Testis (tissue), 5 donors: ENCODE measurements at places on chromosomes 5 and 9.

DNA sequence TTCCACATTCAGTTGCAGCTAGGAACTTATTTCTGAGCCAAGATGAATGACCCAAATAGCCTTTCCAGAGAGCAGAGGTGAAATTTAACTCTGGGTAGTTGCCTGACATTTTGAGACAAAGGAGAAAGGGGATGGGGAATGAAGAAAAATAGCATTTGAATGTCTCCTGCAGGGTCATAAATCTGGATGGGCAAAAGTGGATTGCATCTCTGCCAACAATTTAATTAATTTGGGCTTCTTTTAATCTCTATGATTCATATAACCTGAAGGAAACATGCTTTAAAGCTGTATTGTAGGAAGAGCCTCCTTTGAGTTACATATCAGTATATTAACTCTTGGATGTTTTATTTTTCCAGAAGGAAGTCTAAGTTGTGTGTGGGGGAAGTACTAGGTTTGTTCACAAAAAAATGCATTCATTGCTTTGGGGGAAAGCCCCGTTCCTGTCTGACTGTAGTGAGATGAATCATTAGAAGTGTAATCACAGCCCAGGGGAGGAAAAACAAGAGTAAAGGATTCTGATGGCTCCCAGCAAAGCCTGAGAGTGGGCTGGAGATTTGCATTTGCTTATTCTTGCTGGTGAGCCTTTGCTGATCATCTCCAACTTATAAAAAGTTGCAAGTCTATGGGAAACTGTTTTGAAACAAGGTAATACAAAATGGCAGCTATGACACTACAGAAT, 133.0 kb upstream of the IQGAP2 start:
- H3K4me3 ChIP-seq: no peak overlapping the region
- H3K36me3 ChIP-seq: no peaks in the 10 kb centered on the region
- no peaks in the 10 kb centered on the region for H3K27me3 ChIP-seq
- no peak for DNase-seq
- no peak overlapping the region for H3K27ac ChIP-seq
- H3K4me1 ChIP-seq: no peaks in the 10 kb centered on the region

GRCh38 chr5:179379321-179379890, 34.1 kb upstream of the ADAMTS2 start:
- no peak overlapping the region for H3K4me3 ChIP-seq
- no peaks in the 10 kb centered on the region for H3K27me3 ChIP-seq
- peaks cover 4% of the 10 kb centered on the region for H3K4me1 ChIP-seq
- H3K36me3 ChIP-seq: no peaks in the 10 kb centered on the region
- DNase-seq: no peak

DNA sequence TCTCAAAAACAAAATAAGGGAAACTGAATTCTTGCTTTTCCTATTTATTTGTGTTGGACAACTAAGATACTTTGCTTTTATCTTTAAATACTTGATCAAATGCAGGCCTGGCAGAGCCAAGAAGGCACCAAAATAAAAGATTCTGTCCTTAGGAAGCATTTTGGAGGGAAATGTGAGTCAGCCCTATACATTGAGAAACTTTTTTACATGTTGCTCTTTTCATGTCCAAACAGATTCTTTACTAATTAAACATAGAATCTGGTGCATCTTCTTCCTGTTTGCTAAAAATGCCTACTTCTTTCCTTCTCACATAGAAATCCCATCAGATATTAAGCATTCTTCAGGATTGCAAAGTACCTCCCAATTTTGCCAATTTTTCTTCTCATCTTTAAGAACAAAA, 1160.4 kb downstream of the EFNA5 start:
- H3K36me3 ChIP-seq: no peaks in the 10 kb centered on the region
- DNase-seq: no peak
- no peak overlapping the region for H3K27ac ChIP-seq
- H3K4me1 ChIP-seq: no peaks in the 10 kb centered on the region
- no peak overlapping the region for H3K4me3 ChIP-seq
- H3K27me3 ChIP-seq: no peaks in the 10 kb centered on the region

DNA sequence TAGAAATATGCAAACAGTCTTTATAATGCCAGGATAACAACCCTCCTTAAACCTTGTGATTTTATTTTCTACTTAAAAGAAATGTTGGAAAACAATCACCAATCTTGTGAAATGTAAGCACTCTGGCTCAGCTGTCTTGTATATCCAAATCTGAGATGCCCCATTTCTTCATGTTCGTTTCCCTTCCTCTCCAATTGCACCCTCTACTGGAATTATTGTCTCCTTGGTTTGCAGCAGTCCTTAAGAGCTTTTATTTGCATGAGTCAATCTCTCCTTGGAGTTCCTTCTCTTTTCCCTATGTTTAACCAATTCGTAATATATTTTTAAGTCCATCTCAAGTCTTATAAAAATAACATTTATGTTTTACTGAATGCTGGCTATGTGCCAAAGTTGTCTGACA, 362.0 kb upstream of the CDH10 start:
- no peaks in the 10 kb centered on the region for H3K4me1 ChIP-seq
- no peak for DNase-seq
- H3K4me3 ChIP-seq: no peak overlapping the region
- no peaks in the 10 kb centered on the region for H3K36me3 ChIP-seq

GRCh38 chr5:76389513-76390154, 13.5 kb upstream of the IQGAP2 start:
- no peak for DNase-seq
- no peak overlapping the region for H3K27ac ChIP-seq
- H3K4me3 ChIP-seq: no peak overlapping the region
- no peaks in the 10 kb centered on the region for H3K27me3 ChIP-seq
- no peaks in the 10 kb centered on the region for H3K4me1 ChIP-seq

- no peaks in the 10 kb centered on the region for H3K4me1 ChIP-seq
- no peaks in the 10 kb centered on the region for H3K27me3 ChIP-seq
- H3K4me3 ChIP-seq: no peak overlapping the region
- no peak for DNase-seq
These were observed 25.1 kb downstream of the GDNF start for GRCh38 chr5:37814699-37815098.

DNA sequence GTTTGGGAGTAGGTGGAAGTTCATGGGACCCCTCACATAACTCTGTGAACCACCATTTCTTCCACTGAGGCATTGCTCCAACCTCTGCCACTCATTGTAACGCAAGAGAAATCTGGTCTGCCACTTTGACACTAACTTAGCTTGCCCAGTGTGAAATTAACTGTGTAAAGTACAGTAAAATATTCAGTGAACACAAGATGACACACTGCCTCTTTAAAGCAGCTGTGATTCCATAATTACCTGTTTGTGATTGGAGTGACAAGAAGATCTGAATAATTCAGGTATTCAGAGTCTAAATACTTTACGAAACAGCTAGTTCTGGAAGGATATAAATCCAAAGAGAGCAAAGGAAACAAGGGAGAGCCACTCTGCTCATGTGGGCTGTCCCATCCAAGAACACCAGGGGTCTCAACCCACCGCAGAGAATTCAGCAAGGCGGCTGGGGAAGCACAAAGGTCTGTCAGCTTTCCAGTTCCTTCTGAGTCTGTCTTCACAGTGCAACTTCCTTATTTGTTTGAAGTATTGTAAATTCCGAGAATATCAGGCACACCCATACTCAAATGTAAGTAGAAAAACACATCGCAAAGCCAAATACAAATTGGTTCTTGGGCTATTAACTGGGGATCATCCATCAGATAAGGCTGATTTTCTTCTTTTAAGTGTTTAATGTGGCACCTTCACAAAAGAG, 86.9 kb downstream of the GNAQ start:
- DNase-seq: no peak
- H3K4me3 ChIP-seq: no peak overlapping the region
- H3K4me1 ChIP-seq: peaks cover 27% of the 10 kb centered on the region
- H3K27ac ChIP-seq: peak overlapping the region; percentile 28
- H3K27me3 ChIP-seq: no peaks in the 10 kb centered on the region

DNA sequence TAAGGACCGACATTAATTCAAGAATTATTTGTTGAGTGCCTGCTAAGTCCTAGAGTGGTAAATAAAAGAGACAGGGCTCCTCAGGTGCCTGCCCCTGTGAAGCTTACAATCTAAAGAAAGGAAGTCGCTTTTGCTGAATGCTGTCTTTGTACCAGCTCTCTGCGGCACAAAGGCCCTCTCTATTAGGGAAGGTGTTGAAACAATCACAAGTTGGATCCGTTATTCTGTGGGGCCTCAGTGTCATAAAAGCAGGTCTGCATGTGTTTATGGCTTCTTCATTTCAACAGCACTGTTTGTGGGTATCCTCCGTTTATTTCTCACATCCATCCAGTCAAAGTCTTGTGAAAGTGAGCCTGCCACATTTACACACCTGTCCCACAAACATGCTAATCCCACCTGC, 7.0 kb upstream of the MVB12B start:
- H3K36me3 ChIP-seq: no peaks in the 10 kb centered on the region
- no peaks in the 10 kb centered on the region for H3K4me1 ChIP-seq
- no peak for DNase-seq
- H3K4me3 ChIP-seq: no peak overlapping the region

GRCh38 chr9:134059661-134060395, 8.0 kb downstream of the BRD3 start:
- peak; percentile 25 for DNase-seq
- H3K36me3 ChIP-seq: no peaks in the 10 kb centered on the region
- H3K4me3 ChIP-seq: no peak overlapping the region
- no peaks in the 10 kb centered on the region for H3K27me3 ChIP-seq

GRCh38 chr9:24901319-24901718, 355.6 kb upstream of the IZUMO3 start:
- no peaks in the 10 kb centered on the region for H3K36me3 ChIP-seq
- H3K27me3 ChIP-seq: no peaks in the 10 kb centered on the region
- no peak for DNase-seq

GRCh38 chr9:91006046-91006445, 204.4 kb downstream of the SYK start:
- H3K4me3 ChIP-seq: no peak overlapping the region
- H3K27ac ChIP-seq: no peak overlapping the region
- no peak for DNase-seq
- H3K27me3 ChIP-seq: no peaks in the 10 kb centered on the region
- no peaks in the 10 kb centered on the region for H3K36me3 ChIP-seq
- H3K4me1 ChIP-seq: no peaks in the 10 kb centered on the region

GRCh38 chr9:34580358-34580757, 9.2 kb downstream of the CNTFR start:
- no peaks in the 10 kb centered on the region for H3K36me3 ChIP-seq
- H3K27ac ChIP-seq: no peak overlapping the region
- H3K27me3 ChIP-seq: no peaks in the 10 kb centered on the region
- H3K4me1 ChIP-seq: peaks cover 9% of the 10 kb centered on the region
- DNase-seq: no peak

DNA sequence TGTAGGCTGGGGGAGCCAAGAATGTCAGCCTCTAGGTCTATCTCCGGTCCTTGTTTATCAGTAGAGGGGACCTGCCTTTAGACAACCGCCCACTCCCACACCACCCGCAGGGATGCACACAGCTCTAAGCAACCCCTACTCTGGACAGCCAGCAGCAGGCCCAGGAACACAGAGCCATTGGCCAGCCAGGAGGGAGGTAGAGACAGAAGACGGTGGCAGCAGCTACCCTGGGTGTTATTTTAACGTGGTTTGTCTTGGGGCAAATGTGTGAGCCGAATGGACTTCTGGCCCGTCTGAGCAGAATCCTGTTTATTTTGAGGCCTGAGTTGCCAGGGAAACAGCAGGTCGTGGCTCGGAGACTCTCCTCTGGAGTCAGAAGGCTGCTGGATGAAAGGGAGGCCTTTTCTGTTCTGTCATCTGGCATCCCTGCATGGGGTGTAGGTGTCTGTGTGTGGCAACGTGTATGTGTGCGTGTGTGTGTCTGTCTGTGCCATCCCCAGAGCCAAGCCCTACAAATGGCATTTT, 382 bp upstream of the FGF1 start:
- H3K36me3 ChIP-seq: no peaks in the 10 kb centered on the region
- peaks cover 2% of the 10 kb centered on the region for H3K4me1 ChIP-seq
- H3K27ac ChIP-seq: no peak overlapping the region
- H3K27me3 ChIP-seq: no peaks in the 10 kb centered on the region

DNA sequence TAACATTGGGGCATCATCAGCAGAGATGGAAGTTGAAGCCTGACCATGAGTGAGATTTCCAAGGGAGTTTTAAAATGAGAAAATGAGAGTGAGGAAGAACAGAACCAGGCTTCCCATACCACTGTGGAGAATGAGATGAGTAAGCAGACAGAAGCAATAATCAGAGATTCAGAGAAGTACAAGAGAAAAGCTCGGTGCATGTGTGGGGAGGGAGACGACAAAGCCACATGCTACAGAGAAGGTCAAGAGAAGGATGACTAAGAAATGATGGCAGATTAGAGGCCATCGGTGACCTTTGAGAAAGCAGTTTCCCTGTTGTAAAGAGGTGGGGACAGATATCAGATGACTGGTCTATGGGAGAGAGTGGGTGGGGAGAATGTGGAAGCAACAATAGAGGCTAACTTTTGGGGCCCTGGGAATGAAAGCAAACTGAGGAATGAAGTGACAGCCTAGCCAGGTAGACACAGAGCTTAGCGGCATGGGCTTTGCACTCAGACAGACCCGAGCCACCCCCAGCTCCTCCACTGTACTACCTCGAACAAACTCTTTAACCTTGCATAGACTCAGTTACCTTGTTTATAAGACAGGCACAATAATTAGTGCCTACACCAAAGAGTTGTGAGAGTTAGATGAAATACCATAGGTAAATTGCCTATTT, 207.7 kb downstream of the PIK3R1 start:
- no peak for DNase-seq
- H3K4me3 ChIP-seq: no peak overlapping the region
- no peaks in the 10 kb centered on the region for H3K27me3 ChIP-seq
- no peaks in the 10 kb centered on the region for H3K36me3 ChIP-seq

GRCh38 chr9:97440160-97440559, 28.3 kb downstream of the TDRD7 start:
- DNase-seq: no peak
- H3K27me3 ChIP-seq: no peaks in the 10 kb centered on the region
- H3K4me1 ChIP-seq: no peaks in the 10 kb centered on the region
- H3K36me3 ChIP-seq: no peaks in the 10 kb centered on the region
- no peak overlapping the region for H3K4me3 ChIP-seq

DNA sequence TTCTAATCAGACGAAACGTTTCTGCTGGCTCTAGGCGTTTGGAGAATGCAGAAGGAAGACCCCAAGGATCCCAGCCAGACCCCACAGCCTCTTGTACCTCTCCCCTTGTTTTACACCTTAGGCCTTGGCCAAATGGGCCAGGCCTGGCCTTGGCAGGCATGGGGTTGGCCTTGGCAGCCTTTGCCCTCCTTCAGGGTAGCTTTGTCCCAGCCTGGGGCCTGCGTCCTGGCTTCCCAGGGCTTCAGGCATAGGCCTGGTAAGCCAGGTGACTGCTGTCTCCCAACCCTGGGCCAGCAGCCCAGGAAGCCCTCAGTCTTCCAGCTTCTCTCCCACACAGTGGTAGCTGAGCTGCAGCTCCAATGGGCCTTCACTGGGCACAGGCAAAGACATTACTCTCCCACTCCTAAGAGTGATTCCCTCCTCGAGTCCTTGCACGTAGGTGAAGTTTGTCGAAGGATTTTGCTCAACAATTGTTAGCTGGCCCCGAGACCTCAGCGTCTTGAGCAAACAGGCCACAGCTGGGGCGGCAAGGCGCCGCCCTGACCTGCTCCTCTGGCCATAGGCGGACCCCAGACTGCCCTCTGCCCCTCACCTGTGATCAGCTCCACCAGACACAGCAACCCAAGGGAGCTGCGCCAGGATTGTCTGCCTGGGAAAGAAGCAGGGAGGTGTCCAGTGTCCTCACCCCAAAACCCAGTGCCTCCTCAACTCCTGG, 1.1 kb upstream of the PITX1 start:
- no peak for DNase-seq
- no peaks in the 10 kb centered on the region for H3K36me3 ChIP-seq
- H3K4me3 ChIP-seq: no peak overlapping the region
- H3K27me3 ChIP-seq: no peaks in the 10 kb centered on the region

GRCh38 chr9:137168573-137168903, 1.3 kb downstream of the LRRC26 start:
- H3K27me3 ChIP-seq: no peaks in the 10 kb centered on the region
- no peak overlapping the region for H3K27ac ChIP-seq
- no peaks in the 10 kb centered on the region for H3K36me3 ChIP-seq
- DNase-seq: no peak
- H3K4me3 ChIP-seq: peak overlapping the region; percentile 26
